ENCODE measurements at places on chromosomes 2 and 18.

DNA sequence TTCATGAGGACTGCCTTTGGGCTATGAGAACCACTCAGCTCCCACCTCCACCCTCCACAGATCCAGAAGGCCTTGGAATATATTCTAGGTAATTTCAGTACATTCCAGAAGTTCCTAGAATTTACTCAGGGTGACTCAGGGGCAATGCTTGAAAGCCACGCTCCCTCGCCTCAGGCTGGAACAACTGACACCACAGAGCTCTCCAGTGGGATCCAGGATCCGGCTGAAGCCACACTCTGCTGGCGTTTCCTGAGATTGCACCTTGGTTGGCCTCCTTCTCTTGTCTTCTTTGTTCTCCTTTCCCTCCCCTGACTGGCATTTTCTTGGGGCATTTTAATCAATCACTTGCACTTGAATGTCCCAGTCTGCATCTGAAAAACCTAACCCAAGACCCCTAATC lies 92.6 kb upstream of the KCNE4 start:
- DNase-seq: no peak

DNA sequence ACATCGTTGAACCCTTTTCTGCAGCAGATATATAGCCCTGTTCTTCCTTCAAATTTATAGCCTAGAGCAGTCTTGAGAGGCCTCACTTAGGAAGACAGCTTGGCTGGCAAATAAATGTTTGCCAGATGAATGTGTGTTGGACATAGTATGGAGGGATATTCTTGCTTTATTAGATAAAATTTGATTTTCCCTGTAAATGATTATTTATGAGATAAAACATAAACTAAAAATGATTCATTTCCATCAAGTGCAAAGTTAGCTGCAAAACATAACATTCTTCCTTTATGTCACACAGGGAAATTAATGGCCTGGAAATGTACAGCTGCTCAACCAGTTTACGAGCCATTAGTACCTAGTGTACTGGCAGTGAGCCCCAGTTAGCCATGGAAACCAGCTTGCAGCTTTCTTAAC lies 82.5 kb downstream of the LIMS1 start:
- DNase-seq: no peak

DNA sequence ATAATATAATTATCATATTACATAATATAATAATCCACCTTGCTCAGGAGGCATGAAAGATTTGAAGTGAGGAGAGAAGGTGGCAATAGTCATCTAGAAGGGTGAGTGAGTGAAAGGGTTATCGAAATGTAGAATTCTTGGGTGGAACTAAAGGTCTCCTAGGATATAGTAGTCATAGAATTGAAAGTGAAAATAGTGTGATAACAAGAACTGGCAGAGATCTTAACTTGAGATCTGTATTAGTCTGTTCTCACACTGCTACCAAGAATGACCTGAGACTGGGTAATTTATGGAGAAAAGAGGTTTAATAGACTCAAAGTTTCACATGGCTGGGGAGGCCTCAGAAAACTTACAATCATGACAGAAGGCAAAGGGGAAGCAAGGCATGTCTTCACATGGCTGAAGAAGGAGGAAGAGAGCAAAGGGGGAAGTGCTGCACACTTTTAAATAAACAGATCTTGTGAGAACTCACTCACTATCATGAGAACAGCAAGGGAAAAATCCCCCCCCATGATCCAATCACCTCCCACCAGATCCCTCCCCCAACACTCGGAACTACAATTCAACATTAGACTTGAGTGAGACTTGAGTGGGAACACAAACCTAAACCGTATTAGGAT lies 351.5 kb downstream of the NR4A2 start:
- no peak for DNase-seq

DNA sequence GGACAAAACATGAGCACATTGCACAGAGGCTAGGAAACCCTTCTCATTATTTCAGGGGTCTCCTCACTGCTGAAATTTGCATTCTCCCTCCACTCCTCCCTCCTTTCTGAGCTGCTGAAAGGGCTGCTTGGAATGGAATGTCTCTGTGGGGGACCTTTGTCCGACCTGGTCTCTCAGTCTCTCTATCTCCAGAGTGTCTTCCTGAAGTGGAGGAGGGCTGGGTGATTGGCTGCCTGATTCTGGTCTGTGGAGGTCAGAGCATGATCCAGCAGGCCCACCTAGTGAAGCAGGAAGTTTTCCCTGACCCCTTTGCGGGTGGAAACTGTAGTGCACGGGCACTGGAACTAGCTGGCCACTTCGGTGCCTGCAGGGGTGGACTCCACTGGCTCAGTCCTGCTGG lies 560.5 kb upstream of the HS6ST1 start:
- DNase-seq: no peak

- DNase-seq: no peak
These were observed 177.5 kb downstream of the LPIN1 start for GRCh38 chr2:11923935-11924334.

DNA sequence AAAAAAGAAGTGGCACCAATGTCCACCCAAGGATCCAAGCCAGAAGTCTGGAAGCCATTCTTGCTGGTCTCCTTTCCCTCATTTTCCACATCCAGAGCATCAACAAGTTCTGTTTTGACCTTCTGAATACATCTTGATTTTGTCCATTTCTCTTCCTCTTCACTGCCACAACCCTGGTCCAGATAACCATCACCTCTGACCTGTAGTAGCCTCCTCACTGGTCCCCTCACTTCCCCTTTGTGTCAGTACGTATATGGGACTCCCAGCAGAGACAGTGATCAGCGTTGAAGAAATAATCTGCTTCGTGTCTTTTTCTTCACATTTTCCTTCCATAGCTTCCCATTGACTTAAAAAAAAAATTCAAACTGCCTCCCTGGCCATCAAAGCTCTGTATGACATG lies 109.3 kb upstream of the SP5 start:
- no peak for DNase-seq

DNA sequence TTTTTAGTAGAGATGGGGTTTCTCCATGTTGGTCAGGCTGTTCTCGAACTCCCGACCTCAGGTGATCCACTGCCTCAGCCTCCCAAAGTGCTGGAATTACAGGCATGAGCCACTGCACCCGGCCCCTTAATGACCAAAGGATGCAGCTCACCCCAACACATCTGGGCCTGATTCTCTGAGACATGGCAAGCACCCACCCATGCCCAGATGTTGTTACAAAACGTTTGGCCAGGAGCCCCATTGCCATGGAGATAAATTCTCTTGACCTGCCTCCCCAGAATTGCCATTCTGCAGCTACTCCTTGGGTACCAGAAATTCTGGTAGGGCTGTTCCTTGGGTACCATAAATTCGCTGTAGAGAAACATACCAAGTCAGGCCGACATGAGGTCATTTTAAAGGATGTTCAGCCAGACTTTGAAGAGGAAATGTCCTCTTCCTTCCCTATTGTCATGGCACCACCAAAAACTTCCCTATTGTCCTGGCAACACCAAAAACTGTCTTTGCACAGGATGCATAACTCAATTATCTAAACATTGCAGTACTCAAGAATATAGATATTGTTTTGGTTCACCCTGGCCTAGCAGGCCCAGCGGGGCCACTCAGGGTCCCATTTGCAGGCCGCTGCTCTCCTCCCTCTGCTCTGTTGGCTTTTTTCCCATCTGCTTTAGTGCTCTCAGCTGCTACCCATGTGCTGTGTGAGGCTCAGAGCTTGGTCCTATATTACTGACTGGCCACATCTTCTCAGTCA lies 160.9 kb upstream of the TTC39C start:
- no peak for DNase-seq

- no peak for DNase-seq
These were observed 314.8 kb downstream of the MBD2 start for GRCh38 chr18:53909668-53910067.

DNA sequence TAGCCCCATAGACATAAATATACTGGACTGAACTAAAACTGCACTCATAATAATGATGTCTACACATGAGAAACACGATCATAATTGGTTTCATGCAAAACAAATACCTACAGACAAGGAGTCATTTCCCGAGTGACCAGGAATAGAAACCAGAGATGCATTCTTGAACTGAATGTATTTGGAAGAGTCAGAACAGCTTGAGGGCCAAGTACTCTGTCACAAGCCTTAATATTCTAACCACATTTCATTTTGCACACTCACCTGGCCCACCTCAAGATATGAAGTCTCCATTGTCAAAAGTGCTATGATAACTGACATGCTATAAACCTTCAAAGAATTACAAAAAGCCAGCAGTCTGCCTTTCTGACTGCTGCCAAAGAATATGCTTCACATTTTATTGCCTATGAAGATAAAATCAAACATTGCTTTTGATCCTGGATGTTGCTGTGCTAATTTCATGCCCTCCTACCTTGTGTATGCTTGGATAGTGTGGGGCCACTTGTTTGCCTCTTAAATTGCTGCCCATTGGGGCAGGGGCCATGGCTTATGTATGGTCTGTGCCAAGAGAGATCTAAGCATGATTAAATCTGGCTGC lies 18.9 kb upstream of the ASAP2 start:
- no peak for DNase-seq

DNA sequence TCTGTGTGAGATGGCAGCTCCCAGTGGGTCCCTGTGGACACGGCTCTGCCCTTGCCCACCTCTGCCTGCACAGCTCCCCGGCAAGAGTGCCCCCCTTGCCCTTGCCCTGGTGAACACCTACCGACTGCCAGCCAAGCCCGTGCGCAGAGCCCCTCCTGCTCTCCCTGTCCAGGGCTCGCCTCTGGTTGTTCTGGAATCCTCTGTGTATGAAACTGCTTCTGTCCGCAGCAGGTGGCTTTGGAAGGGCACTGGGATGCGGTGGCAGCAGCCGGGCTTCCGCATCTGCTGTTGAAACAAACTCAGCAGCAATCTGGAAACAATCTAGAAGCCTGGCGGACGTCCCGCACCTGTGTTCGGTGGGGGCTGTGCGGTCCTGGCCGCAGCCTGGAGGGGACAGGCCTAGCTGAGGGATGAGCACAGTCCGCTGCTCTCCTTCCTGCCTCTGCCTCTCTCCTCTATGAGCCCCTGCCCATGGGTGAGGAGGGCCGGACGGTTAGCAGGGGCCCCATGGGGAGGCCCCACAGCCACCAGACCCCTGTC lies 34.0 kb upstream of the KLF11 start:
- no peak for DNase-seq

DNA sequence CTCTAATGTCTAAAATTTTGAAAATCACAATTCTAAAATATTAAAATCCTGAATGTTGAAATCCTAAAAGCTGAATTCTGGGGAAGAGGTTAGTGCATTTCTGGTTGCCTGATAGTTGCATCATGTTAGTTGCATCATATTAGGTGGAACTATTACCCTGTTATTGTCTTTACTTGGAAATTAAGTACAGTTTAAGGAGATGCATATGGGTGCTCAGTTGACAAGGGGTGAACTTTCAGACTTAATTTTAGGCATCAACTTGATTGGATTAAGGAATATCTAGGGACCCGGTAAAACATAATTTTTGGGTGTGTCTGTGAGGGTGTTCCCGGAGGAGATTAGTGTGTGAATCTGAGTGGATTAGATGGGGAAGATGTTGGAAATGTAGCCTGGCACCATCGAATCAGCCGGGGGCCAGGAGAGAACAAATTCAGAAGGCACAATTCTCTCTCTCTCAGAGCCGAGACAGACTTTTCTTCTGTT lies 409.8 kb downstream of the PLCL1 start:
- DNase-seq: no peak

DNA sequence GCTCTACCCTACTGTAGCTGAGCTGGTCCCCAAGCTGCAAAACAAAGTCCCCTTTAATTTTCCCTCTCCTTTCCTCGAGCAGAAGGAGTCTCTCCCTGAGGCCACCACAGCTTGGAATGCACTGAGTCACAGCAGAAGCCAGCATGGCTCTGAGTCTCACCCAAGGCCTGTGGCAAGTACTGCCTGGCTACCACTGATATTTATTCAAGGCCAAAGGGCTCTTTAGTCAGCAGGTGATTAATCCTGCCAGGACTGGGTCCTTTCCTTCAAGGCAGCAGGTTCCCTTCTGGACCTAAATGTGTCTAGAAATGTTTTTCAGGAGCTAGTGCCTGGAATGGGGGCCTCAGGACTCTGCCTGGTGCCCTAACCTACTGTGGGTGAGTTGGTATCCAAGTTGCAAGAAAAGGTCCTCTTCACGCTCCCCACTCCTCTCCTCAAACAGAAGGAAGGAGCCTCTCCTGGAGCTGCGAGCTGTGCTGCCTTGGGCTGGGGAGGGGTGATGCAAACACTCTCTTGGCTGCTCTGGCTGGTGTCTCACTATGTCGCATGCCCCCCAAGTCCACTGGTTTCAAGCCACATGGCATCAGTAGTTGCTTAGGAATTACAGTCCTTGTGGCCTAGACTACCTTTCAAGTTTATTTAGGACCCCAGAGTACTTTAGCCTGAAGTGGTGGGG lies 53.4 kb downstream of the CD28 start:
- DNase-seq: no peak

All from stimulated activated CD4-positive, alpha-beta T cell treated with anti-CD3 and anti-CD28 coated beads, Interleukin-12 subunit alpha, Interleukin-12 subunit beta, amount 100 ng/mL, for 4 hours (primary cell).